Fibroblast of skin of left biceps (primary cell): ENCODE measurements at places on chromosomes 5 and 9.

GRCh38 chr9:14542071-14542470, 151.2 kb downstream of the ZDHHC21 start:
- no peak for DNase-seq

GRCh38 chr9:109517901-109518377, 19.8 kb upstream of the PTPN3 start:
- DNase-seq: no peak

DNA sequence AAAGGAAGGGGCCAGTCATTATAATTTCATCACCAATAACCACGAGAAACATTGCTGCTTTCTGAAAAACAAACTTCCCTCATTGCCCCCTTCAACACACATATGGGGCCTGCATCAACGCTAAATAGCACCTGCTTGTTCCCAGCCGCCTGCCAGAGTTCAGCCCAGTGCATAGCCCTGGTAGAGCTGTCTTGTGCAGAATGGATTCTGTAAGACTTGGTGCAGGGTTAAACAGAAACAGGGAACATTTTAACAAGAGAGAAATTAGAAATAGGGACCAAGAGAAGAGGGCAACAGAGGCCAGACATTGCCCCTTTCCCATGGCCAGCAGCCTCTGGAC, 56.7 kb downstream of the UBE2QL1 start:
- DNase-seq: no peak

DNA sequence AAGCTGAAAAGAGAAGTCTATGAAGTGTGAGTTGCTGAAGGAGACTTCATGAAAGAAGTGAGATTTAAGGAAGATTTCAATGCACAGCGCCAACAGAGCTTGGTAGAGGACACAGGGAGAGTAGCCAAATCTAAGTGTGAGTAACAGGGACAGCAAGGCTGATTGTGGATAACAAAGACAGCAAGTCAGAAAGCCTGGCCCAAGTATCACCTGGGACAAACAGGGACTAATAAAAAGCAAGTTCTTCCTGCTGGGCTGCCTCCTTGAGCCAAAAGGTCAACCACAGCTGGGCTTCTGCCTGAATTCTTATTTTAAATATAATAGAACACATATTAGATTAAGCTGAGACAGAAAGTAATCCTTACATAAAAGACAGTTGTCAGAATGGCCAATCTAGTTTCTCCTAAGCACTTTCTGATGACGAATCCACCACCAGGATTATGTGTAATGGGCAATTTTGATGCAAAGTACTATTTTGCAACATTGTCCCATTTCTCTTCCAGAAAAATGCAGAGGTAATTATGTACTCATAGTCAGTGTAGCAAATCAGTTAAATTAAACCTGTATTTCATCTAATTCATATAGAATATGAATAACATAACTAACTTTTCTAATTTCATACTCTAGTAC, 73.8 kb downstream of the MAPKAP1 start:
- no peak for DNase-seq
